ENCODE measurements at places on chromosomes 7 and 10.

GRCh38 chr7:131346885-131347592 is 19.4 kb downstream of the MKLN1 start:
- DNase-seq: no peak

- no peak for DNase-seq
These were observed 34.3 kb upstream of the NPVF start for GRCh38 chr7:25262586-25262985.

GRCh38 chr10:96846926-96847325 is 14.8 kb downstream of the LCOR start:
- no peak for DNase-seq

- DNase-seq: no peak
These were observed 3.8 kb upstream of the ALDH18A1 start for GRCh38 chr10:95660283-95660682.

GRCh38 chr7:26865094-26865388 is 651 bp upstream of the SKAP2 start:
- DNase-seq: no peak

DNA sequence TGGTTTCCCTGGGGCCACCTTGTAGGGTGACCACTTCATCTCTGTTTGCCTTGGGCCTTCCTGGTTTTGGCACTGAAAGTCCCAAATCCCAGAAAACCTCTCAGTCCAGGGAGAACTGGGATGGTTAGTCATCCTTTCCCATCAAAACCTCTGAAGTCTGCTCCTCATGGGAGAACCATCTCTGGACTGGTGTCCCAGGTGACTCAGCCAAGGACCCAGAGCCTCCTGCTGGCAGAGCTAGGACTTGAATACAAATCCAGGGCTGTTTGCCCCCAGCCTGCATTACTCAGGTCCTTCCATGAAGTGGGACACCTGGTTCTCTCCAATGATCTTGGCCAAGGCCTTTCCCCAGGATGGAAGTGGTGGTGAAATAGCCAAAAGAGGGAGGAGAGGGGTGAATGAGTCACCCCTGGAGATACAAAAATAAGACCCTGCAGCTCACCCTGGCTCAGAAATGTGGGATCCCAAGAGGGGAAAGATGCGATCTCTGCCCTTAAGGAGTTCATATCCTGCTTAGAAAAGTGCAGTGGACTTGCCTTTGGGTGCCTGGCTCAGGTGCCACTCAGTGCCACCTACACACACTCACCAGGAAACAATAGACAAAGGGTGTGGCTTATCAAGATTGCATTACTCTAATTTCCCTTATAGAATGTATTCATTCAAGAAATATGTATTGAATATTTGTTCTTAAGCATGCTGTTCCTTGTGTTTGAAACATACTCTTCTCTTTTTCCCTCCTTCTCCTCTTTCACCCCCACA is 22.0 kb downstream of the ADRA2A start:
- no peak for DNase-seq

DNA sequence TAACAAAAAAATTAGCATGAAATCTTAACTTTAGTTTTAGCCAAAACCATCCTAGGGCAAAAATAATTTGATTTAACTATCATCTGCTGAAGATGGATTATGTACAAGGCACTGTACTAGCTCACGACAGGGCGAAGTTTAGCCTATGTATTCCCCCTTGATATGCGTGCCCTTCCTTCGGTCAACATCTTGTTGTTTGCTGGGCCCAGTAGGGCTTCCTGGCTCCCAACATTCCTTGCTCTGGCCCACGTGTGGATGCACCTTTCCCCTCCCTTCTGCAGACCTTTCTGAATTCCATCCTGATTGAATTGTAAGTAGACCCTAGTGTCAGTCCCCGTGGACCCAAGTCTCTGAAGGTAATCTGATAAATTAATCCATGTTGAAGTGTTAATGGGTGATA is 212.0 kb downstream of the RELN start:
- DNase-seq: no peak

DNA sequence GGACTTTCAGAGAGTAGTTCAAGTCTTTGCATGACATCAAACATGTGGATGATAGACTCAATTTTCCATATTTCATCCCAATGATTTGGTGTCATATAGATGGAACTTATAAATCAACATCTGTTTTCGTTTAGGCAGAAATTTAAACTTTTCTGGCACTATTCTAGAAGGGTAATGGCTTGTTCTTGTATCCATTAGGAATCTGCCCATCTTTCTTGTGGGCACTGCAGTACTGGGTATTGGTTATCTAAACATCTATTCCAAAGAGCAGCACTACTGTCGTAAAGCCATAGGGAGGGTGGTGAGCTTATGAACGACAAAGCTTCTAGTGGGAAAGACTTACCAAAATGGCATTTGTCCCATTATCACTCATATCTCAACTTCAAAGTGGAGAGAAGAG is 273.5 kb downstream of the TWIST1 start:
- no peak for DNase-seq
